Retinal pigment epithelial cell (primary cell): ENCODE measurements at places on chromosomes 16 and 17.

DNA sequence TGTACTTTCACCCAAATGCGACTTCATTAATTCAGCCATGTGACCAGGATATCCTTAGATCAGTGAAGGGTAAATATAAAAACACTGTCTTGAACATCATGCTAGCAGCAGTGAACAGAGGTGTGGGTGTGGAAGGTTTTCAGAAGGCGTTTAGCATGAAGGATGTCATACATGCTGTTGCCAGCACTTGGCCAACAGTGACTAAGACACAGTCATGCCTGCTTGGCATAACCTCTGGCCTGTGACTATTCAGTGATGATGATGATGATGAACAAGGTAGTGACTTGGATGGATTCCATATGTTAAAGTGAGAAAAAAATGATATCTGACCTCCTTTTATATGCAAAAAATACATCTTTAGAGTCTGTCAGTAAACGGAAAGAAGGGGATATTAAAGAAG is 97.9 kb downstream of the MAP2K4 start:
- DNase-seq, result no peak

DNA sequence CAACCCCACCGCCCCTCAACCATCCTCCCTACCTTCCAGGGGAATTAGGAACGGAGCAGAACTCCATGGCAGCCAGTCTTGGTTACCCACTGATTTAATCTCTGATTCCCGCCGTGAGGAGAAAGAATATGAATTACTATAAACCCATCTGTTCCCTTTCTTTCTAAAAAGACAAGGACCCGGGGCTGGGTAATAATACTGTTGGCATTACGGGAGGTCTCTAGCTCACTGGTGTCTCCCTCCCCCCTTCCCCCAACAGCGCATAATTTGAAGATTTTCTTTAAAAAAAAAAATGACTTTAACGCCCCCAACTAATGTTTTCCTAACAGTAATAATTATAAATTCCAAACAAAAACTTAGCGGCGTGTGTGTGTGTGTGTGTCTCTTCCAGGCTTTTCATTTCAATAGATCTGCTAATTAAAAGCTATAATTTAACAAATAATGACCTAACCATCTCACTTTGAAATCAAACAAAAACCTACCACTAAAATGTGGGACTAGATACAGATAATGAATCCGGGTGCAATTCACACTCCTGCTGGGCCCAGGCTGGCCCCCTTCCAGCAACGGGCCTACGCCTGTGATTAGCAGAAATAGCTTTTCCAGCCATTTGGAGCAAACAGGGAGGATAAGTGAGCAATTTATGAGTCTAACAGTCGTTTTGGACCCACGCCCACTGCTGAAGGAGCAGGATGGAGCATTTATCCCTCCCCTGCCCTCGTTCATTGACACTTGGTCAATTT is 18.2 kb upstream of the BHLHA9 start:
- peak; percentile 55 for DNase-seq

DNA sequence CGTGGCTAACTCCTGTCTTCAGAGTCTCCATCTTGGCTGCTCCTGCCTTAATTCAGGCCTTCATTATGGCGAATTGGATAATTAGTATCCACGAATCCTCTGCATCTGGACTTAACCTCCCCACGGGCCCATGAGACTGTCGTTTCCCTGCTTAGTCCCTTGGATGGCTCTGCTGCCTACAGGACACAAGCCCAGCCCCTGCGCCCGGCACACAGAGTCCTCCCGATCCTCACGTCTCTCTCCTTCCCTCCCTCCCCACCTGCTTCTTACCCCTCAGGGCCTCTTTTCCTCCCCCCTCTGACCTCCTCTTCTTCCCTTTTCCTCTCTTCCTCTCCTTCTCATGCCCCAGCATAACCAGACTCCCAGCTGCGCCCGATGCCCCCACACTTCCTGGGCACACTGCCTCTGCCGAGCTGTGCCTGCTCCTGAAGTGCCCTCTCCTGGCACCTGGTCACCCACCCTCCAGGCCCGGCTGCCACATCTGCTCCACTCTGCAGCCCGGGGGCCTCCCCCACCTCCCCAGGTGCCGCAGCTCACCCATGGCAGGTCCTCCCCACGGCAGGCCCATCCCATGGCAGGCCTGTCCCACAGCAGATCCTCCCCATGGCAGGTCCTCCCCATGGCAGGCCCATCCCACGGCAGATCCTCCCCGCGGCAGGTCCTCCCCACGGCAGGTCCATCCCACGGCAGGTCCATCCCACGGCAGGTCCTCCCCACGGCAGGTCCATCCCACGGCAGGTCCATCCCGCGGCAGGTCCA is 45.9 kb downstream of the RPH3AL start:
- no peak for DNase-seq

DNA sequence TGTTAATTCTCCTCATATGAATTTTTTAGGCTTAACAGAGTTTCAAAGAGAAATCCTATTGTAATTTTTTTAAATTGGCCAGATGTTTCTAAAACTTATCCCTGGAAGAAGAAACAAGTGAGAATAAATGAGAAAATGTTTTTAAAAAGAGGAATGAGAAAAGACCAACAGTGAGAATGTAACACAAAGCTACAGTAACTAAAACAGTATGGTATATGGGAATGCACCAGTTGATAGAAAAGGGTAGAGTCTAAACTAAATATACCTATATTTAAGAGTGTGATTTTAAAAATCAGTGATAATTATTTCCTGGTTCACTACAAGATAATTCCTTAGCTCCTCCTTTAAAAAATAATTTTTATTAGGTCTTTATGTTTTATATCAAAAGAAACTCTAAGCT is 127.9 kb downstream of the CCDC182 start:
- no peak for DNase-seq

- no peak for DNase-seq
Observed at GRCh38 chr17:80477647-80478478, 1.5 kb upstream of the NPTX1 start.

- DNase-seq, result no peak
Observed at GRCh38 chr17:81666092-81666341, 388 bp downstream of the OXLD1 start.

DNA sequence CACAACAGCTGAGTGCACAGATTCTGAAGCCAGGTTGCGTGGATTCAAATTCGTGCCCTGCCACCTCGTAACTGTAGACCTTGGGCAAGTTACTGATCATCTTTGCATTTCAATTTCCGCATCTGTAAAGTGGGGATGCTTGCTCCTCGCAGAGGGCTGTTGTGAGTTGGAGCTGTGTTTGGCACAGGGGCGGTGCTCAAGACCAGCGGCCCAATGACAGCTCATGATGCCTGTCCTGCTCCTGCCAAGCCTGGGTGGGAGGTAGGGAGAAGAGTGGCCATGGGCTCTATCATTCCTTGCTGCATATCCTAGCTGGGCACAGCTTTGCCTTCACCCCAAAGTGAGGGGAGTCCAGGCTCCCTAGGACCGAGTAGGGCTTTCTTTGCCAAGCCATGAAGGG is 12.6 kb downstream of the NXPH3 start:
- no peak for DNase-seq

DNA sequence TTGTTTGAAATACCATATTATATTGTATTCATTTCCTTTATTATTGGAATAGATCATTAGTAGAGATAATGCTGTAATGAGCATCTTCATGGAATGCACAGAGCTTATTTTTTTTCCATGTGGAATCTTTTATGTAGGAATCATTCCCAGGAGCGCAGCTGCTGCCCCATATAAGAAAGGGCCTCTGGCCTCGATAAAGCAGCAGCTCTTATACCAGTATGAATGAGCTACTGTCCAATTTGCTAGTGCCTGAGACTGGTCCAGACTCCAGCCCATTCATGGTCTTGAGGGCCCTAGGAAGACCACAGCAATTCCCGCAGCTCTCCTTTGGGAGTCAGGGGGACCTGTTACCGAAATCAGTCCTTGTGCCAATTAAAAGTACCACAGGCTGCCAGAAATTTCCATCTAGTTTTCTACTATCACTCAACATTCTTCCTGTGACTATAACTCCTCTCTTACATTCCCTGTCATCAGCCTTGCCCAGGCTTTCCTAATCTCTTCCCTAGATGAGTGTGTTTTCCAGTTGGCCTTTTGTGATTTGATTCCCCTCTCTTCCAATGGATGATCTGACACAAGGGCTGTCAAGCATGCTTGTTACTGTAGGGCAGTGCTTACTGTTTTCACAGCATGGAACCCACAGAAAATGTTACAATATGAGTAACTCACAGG is 1.9 kb downstream of the ZNF843 start:
- DNase-seq, result no peak

DNA sequence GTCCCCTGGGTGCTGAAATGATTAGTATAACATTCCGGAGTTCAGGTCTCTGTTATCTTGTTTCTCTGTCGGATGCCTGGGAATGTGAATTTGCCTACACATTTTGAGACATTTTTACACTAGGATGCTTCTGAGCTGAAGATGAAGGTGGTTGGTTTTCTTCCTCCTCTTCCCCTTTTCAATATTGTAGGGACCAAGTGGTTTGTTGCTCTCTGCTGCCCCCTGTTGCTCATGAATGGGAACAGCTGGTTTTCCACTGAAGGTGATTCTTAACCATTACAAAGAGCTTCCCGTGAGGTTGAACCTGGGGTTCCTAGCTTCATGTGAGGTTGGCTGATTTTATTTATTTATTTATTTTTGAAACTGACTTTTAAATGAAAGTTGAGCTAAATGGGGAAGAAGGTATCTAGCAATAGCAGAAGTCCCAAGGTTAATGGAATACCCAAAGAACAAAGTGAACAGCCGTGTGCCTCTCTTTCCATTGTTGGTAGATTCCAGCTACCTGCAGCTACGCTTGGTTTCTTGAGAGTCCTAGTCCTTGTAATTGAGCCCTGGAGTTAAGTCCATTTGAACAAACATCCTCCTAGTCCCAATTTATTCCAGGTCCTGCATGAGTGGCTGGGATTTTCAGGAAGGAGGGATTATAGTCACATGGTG is 983.9 kb upstream of the EEF2KMT start:
- DNase-seq, result no peak

- DNase-seq, result no peak
Observed at GRCh38 chr16:15542734-15543347, 100.1 kb downstream of the MARF1 start.

DNA sequence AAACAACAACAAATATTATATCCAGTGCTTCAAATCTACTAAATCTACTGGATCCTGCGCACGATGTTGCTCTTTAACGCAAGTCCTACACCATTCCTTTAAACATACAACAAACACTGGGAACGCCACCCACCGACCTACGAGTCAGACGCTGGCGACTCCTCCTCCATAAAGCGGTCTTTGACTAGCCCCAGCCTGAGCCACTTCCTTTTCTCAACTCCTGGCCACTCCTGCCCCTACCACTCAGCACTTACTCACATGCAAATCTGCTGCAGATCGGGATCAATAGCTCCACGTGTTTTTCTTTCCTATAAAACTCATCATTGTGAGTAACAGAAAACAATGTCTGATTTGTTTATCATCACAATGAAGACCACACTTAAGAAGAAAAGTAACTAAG is 32.8 kb upstream of the MNT start:
- DNase-seq, result no peak

DNA sequence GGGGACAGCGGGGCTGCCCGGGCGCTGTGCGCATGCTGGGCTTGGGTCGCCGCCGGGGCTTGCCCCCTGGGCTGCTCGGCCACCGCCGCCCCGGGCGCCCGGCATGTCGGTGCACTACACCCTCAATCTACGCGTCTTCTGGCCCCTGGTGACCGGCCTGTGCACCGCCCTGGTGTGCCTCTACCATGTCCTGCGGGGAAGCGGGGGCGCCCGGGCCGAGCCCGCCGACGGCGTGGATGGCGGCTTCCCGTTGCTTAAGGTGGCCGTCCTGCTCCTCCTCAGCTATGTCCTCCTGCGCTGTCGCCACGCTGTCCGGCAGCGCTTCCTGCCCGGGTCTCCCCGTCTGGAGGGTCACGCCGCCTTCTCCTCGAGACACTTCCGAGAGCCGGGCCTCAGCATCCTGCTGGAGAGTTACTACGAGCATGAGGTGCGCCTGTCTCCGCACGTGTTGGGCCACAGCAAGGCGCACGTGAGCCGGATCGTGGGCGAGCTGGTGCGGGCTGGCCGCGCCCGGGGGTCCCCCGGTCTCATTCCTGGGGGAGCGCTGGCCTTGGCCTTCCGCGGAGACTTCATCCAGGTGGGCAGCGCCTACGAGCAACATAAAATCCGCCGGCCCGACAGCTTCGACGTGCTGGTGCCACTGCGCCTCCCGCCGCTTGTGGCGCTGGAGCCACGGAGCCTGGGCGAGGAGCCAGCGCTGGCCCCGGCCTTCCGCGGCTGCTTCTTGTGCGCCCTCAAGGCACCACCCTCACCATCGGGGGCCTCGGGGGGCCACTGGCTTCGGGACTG is 789 bp downstream of the ITPRIPL2 start:
- no peak for DNase-seq

DNA sequence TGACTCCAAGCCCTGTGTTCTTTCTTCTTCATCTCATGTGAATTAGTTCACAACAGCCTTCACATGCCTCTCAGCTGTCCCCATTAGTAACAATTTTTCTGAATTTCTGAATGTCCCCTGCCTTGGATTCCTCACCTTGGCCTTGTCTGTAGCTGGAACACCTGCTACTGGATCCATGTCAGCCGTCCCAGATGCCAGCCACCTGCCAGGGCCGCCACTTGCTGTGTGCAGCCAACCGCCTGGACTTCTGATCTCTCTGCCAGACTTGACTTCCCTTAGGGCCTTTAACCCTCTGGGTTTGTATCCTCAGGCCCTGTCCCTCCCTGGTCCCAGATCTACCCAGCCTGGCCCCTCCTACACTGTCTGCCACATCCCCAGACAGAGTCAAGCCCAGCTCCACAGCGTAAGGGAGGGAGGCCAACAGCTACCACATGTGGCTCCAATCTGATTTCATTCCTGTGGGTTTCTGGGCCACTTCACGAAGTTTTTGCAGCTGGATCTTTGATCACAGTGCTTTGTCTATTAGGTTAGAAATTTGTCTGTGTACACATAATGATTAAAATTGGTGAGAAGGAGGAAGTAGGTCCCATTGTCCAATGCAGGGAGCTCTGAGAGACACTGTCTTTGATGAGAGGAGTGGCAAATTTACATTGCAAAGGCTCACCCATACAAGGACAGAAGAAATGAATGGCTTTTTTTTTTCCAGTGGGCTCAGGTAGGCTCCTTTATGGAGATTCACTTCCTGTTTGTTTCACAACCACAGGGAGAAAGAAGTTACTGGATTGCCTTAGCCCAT is 15.3 kb downstream of the MPP2 start:
- no peak for DNase-seq

GRCh38 chr17:59647288-59647687 is 27.6 kb downstream of the CLTC start:
- no peak for DNase-seq

GRCh38 chr17:41835214-41835799 is 725 bp downstream of the NT5C3B start:
- DNase-seq, result no peak
